ENCODE measurements at places on chromosomes 13 and 19. TPM values are rescaled to one million over a fixed set of nuclear protein-coding genes. Genes with fewer than 3 reads are reported as not detected.

Gene SERTAD1
- 17.9 TPM for polyA plus RNA-seq

Gene ZNF135
- polyA plus RNA-seq: 5.0 TPM

DNA sequence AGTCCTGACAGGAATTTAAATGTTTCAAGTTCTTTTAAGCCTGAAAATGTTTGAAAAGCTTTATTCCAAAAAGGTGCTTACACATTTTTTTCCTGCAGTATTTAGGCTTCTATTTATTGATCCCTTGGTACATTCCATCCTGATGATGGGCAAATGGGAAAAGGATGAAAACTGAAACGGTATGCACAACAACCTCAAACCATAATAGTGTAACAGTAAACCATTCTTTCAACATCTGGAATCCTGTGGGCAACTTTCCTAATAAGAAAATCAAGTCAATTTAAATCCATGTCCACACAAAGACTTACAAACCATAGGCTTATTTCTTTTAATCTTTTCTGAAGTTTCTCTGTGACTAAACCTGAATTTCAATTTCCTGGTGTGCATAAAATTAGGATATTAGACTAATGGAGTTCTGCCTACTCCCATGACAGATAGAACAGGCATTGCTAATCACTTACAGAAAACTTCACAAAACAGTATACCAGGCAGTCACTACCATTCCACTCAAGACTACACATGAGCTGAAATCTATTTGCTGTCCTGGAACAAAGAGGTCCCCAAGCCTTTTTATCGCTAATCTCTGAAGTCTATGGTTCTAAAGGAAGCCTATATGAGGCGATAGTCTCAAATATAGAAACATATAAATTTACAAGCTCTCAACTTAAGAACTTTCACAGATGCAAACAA lies 103.3 kb downstream of the DLEU7 start:
- no peak for DNase-seq
- H3K4me1 ChIP-seq: no peaks in the 10 kb centered on the region
- no peaks in the 10 kb centered on the region for H3K36me3 ChIP-seq
- H3K4me3 ChIP-seq: no peak overlapping the region

DNA sequence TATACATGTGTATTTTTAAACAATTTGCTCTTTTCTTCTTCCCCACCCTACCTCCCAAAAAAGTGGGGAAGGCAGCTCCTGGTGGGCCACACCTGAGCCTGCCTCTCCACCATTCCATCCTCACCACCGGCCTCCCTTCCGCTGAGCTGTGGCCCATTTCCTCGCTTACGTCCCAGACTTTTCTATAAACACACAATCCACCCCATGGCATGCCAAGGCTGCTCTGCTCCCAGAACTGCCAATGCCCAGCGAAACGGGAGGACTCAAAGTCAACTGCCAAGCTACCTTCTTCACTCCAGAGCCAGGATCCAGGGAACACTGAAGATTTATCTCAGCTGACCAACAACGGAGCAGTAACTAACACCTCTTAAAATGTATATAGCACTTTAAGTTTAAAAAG lies 2.8 kb downstream of the N4BP2L1 start:
- H3K4me1 ChIP-seq: peaks cover 15% of the 10 kb centered on the region
- no peak for DNase-seq
- H3K4me3 ChIP-seq: no peak overlapping the region
- no peaks in the 10 kb centered on the region for H3K36me3 ChIP-seq

Gene EFNB2
- polyA plus RNA-seq: 62.4 TPM

Gene ZNF528
- polyA plus RNA-seq: 17.0 TPM

Measured in hepatocyte (in vitro differentiated cells).